ENCODE measurements at places on chromosomes 6 and 20.

- peak; percentile 10 for DNase-seq
Measured at GRCh38 chr20:36666181-36666740, 20.3 kb upstream of the SLA2 start.

- DNase-seq, result no peak
Measured at GRCh38 chr6:170080828-170081371, 210.0 kb downstream of the DLL1 start.

DNA sequence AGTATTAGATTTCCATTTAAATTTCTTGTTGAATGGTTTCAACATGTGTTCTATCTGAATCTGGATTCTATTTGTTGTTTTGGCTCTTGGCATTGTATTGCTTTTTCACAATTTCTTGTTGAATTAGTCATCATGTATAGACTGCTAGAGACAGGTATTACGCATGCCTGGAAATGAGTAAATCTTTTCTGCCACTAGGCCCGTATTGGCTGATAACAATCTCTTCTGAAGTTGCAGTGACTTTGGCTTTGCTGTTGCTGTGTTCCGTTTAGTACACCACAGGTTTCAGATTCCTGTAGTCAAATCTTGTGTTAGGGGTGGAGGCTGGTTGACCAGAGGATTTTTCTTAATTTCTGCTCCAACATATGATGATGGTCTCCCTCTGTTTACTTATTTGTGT, 1339.4 kb downstream of the GRIK2 start:
- no peak for DNase-seq

DNA sequence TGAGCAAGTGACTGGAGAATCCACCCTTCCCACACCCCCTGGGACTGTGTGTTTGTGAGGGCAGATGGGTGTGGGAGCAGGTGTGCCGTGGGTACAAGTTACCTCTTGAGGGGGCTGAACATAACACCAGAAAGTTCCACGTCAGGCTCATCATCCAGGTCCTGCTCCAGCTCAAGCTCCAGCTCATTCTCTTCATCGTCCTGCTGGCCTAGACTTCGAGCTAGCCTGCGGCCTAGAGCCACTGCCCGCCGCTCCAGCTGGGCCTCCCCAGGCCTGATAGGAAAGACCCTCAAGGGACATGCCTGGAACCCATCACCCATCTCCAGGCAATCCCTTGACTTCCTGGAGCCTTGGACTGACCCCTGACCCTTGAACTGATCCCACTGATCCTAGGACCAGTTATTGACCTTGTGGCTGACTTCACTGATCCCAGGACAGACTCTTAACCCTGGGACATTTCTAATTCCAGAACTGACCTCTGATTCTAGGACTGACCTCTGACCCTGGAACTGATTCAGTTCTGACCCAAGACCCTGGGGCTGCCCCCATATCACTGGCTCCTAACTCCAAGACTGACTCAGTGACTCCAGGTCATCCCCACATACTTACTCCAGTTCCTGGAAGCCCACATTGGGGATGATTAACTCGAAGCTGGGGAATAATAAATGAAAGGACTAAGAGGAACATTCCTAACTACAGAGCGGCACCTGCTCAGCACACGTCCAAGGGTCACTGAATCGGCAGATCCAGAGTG, 11.8 kb upstream of the SPAG4 start:
- DNase-seq, result no peak

DNA sequence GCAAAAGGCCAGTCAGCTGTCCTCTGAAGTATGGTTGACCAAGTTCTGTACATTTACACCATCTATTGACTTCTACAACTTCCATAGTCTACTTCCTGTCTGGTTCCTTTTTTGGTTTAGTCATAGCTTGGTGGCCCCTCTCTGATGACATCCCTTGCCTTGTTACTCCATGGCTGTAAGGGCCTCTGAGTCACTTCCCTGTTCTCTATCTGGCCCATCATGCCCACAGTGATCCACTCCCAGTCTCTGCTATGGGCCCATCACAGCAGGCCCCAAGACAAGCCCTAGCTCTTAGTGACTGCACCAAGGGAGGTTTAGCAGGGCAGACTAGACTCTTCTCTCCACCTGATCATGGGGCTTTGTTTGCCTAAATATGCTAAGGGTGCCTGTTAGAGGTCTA, 441.6 kb downstream of the HACE1 start:
- no peak for DNase-seq

GRCh38 chr20:58215116-58215515, 13.3 kb downstream of the ANKRD60 start:
- no peak for DNase-seq

DNA sequence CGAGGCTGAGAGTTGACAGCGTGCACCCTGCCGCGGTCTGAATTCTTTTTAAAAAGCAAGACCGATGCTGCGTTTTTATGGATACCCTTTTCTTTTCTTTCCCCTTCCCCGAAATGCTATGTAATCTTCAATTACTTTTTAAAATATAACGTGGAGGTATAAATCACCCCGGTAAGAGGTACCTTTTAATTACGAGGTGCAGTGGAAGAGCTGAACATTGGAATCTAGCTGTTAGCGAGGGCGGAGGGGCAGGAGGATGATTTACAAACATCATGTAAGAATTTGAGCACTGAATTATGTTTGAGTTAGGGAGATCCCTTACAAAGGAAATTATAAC, 1.2 kb downstream of the EYA2 start:
- DNase-seq, result no peak

GRCh38 chr6:112330879-112331265, 16.3 kb upstream of the RFPL4B start:
- DNase-seq, result no peak

DNA sequence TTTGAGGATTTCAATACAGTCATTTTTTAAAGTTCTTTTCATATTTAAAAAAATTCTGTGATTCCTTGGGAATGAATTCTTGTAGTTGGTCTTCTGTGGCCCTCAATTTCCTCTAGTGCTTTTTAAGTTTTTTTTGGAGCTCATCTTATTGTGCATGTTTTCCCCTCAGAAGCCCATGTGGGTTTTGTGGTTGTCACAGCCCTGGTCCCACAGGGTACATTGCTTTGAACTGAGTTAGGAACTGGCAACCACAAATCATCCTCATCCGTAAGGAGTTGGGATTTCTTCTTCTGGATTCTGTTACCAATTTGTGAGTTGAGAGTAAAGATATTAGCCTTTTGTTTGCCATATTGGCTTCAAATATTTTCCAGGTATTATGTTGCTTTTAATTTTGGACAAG, 89.9 kb downstream of the AKAP7 start:
- DNase-seq, result no peak

DNA sequence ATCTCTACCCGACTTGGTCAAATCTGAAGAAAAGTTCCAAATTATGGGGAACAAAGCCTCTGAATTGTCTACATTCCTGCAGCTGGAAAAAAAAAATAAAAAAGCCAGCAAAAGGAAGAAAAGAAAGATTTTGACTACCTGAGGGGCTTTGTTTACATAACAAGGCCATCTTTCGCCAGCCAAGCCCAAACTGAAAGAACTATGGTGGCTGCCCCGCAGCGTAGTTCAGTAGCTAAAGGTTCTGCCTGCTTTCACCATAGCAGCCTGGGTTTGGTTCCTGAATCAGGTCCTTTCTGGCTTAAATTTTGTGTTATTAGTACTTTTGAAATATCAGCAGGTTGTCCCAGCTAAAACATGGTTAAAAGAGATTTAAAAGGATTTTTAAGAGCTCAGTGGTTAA, 35.4 kb downstream of the ZNF133 start:
- DNase-seq, result no peak

- peak; percentile 23 for DNase-seq
Measured at GRCh38 chr6:137341681-137342195, 122.6 kb upstream of the IFNGR1 start.

DNA sequence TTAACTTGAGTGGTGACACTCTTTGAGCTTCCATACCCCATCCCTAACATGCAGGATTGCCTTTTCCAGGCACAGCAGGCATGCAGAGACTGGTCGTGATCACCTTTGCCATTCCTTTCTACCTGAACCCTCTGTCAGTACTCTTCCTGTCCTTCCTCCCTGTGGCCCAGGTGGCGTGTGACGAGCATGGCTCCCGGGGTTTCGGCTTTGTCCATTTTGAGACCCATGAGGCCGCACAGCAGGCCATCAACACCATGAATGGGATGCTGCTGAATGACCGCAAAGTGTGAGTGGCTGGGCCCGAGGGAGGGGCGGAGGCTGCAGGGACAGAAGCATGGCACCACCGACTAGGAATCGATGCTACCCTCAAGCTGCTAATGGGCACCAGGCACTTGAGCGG, 6.7 kb downstream of the PABPC1L start:
- no peak for DNase-seq

DNA sequence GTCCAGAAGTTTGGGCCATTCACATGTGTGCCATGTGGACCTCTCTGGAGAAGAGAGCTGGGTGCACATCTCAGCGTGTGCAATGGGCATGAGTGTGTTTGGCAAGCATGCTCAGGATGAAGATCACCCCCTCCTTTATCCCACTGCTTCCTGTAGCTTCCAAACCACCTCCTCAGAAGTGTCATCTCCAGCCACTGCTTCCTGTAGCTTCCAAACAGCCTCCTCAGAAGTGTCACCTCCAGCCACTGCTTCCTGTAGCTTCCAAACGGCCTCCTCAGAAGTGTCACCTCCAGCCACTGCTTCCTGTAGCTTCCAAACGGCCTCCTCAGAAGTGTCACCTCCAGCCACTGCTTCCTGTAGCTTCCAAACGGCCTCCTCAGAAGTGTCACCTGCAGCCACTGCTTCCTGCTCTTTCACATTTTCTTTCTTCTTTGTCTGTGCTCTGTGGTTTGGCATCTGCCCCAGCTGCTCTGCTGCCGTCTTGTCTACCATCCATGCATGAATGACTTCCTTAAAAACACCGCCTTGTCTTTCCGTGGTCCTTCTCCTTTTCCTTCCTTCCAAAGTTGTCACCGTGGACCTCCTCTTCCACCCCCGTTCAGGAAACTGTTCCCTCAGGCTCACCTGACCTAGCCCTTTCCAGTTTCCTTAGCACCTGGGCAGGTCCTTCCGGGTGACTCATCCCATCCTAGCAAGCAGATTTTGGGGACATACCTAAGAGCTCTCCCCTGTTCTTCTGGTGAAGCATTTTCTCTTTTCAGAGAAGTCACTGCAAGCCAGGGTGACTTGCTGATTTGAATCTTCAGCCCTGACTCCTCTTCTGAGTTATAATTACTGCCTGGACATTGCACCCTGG, 43.5 kb upstream of the TIAM2 start:
- DNase-seq, result peak; percentile 56

DNA sequence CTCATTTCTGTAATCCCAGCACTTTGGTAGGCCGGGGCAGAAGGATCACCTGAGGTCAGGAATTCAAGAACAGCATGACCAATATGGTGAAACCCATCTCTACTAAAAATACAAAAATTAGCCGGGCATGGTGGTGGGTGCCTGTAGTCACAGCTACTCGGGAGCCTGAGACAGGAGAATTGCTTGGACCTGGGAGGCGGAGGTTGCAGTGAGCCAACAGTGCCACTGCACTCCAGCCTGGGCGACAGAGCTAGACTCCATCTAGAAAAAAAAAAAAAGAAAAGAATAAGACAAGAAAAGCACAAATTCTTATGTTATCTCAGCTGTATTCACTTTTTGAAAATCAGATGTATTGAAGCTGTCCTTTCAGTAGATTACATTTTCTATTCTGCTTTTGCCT, 289.4 kb downstream of the GRIK2 start:
- no peak for DNase-seq

DNA sequence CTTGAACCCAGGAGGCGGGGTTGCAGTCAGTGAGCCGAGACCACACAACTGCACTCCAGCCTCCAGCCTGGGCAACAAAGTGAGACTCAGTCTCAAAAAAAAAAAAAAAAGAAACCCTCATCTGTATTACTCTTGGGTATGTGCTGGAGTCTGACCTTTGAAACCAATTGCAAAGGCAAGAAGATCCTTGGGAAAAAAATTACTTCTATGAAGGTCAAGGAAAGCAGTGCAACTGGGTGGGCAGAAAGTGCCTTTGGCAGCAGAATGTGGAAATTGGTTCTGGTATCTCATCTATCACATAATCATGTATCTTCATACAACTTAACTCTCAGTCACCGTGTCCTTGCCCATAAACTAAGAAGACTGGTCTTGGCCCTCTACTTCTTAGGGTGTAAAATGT, 7.7 kb upstream of the RPL7L1 start:
- no peak for DNase-seq

GRCh38 chr6:27668442-27669294, 195.8 kb upstream of the ZNF184 start:
- DNase-seq, result no peak

DNA sequence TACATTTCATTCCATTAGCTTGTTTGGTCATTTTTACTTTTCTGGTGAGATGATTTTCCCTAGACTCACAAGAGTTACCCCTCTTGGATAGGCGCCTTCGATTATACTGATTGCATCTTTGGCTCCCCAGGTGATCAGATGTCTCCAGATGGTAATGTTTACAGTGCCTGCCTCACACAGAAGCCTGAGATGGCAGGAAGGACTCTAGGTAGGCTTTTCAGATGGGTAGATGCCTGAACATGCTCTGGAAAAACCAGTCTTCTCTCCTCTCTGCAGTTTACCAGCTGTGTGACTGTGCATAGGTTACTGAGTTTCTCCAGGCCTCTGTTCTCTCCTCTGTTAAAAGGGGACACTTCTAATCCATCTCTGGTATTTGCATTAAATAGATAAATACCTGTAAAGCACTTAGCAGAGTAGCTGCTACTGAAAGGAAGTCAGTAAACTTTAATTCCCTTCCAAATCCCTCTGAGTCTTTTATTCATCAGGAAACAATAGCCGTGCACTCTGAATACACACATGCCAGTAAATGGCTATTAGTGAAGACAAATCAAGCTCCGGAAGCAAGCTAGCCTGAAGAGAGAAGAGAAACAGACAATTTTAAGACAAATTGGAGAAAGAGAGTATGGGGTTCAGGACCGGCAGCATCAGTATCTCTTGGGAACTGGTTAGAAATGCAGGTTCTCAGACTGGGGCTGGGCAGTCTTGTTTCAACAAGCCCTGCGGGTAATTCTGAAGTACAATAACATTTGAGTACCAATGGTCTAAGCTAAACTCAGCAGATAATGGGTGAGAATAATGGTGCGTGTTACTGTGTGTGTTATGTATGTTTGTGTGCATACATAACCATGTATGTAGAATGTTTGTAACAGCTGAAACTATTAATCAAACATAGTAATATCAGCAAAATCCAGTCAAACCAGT, 139.4 kb downstream of the UST start:
- no peak for DNase-seq

- DNase-seq, result no peak
Measured at GRCh38 chr20:20102716-20103258, 50.5 kb downstream of the CFAP61 start.

DNA sequence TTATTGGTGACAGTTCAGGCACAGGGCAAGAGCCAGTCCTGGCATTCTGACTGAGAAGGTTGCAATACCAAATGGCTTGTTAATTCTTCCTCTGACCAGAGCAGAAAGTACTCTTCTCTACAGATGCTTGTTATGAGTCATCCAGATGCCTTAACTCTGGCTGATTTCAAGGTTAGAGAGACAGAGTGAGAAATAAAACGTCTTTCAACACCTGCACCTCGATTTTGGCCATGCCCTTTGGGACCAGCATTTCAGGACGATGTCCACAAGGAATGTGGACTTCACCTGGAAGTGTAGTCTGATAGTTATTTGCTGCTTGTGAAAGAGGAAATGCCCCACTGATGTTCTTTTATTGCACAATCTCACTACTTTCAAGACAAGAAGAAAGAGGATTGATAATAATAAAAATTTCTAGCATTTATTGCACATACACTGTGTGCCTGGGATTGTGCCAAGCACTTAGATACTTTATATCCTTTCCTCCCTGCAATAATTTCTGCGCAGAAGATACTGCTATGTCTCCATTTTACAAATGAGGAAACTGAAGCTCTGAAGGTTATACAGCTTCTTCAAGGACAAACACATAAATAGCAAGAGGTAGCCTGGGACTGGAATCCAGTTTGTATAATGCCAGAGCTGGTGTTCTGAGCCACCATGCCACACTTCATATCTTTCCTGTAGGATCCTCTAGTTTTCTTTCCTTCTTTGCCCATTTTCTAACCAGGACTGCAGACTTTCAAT, 33.5 kb upstream of the MCM3 start:
- DNase-seq, result no peak
